Stimulated activated CD4-positive, alpha-beta T cell treated with anti-CD3 and anti-CD28 coated beads, Interleukin-12 subunit alpha, Interleukin-12 subunit beta, amount 100 ng/mL, for 48 hours (primary cell): ENCODE measurements at places on chromosomes 7 and 10.

GRCh38 chr7:10085231-10085630, 888.4 kb upstream of the PHF14 start:
- DNase-seq: no peak

GRCh38 chr10:48683424-48683823, 1.2 kb upstream of the WDFY4 start:
- DNase-seq: no peak

GRCh38 chr7:33892945-33893344, 12.4 kb upstream of the BMPER start:
- DNase-seq: no peak

- no peak for DNase-seq
Observed at GRCh38 chr7:100914879-100915447, 19.3 kb upstream of the ACHE start.

- no peak for DNase-seq
Observed at GRCh38 chr10:78594559-78595268, 474.1 kb upstream of the ZMIZ1 start.

DNA sequence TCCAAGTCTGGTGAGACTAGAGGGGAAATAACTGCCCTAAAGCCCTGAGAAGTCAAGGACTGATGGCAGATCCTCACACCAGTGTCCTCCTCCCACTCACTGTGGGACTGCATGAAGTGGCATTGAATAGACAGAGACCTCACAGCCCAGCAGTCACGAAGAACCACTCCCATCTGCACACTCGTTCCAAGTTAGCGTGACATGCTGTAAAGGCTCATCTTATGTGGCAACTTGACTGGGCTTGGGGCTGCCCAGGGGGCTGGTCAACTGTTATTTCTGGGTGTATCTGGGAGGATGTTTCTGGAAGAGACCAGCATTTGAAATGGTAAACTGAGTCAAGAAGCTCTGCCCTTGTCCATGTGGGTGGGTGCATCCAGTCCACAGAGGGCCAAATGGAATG, 104.7 kb downstream of the ADARB2 start:
- no peak for DNase-seq

DNA sequence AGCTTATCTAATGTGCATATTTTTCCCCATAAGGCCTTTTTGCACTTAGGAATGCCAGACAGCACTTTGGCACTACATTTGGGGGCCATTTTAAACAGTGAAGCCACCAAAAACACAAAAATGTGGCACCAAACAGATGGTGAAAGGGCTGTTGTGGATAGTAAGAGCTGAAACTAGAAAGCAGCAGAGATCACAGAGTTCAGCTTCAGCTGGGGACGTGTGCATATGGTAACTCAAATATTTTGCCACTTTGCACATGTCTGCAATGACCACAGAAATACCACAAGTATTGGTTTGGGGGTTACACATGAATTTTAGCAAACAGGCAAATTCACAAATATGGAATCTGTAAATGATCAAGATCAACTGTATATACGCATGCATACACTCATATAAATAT, 72.8 kb downstream of the PODXL start:
- no peak for DNase-seq

GRCh38 chr10:73907841-73908517, 3.0 kb upstream of the PLAU start:
- no peak for DNase-seq

DNA sequence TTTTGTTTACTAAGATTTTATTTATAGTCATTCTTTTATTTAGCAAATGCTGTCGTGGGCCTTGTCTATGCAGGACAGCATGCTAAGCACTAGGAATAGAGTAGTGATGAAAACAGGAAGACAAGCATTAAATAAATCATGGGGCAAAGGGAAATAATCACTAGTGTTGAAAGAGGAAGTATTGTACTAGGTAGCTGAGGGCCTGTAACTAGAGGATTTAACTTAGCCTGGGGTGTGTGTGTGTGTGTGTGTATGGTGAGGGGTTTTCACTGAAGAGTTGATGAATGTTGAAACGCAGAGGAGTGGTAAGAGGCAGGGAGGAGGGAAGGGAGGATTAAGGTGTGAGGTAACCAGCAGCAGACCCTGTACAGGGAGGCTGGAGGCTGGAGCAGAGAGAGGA, 446.4 kb downstream of the SDK1 start:
- DNase-seq: no peak

GRCh38 chr10:122422266-122422989, 32.0 kb upstream of the ARMS2 start:
- no peak for DNase-seq

- no peak for DNase-seq
Observed at GRCh38 chr10:126208726-126209302, 179.5 kb downstream of the ADAM12 start.

- DNase-seq: no peak
Observed at GRCh38 chr7:124780608-124781007, 15.0 kb upstream of the GPR37 start.

- no peak for DNase-seq
Observed at GRCh38 chr10:29064680-29065079, 224.2 kb upstream of the LYZL1 start.

- DNase-seq: no peak
Observed at GRCh38 chr7:46764100-46764936, 817.6 kb downstream of the TNS3 start.

DNA sequence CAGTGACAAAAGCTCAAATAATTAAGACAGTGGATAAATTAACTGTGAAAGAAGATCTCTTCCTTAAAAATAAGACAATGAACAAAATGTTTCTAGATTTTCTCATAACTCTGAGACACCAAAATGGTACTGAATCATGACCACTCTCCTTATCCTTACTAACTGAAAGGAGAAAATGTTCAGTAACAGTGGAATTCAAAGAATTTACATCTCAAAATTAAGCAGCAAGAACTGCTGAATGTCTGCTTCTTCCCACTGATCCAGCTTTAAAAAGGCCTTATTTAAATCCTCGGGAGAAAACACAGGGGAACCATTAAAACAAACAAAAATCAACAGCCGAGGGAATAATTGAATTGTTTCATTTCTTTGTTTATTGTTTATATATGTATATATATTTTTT, 27.3 kb upstream of the PLXDC2 start:
- DNase-seq: no peak

DNA sequence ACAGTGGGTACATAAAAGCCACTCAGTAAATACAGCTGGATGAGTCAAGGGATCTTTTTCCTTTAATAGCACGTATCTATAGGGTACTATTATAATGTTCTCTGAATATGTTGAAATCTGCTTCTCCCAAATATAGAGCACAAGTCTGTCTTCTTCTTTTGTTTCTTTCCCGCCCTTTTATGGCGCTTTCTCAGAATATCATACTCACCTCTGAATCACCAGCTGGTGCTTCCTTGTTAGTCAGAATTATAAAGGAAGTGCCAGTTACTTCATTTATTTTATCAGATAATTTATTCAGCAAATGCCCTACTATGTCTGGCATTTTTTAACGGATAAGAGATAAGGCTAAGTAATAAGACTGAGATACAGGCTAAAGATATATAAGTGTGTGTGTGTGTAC, 772.9 kb downstream of the SORCS3 start:
- DNase-seq: no peak

DNA sequence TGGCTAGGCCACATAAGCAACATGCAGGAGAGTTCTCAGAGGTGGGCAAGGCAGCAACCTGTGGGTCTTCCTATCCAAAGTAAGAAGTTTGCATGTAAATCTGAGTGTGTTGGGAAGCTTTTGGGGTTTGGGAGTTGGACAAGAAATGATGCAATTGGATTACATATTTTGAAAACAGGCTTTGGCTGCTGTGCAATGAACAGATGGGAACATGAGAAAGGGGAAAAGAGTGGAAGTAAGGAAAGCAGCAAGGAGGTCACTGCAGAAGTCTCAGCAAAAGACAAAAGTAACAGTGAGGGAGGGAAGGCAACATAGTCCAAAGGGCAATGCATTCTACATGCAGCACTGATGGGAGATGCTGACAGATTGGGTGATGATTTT, 61.1 kb upstream of the C10orf90 start:
- DNase-seq: no peak

GRCh38 chr7:158618745-158619140, 31.1 kb upstream of the PTPRN2 start:
- no peak for DNase-seq

DNA sequence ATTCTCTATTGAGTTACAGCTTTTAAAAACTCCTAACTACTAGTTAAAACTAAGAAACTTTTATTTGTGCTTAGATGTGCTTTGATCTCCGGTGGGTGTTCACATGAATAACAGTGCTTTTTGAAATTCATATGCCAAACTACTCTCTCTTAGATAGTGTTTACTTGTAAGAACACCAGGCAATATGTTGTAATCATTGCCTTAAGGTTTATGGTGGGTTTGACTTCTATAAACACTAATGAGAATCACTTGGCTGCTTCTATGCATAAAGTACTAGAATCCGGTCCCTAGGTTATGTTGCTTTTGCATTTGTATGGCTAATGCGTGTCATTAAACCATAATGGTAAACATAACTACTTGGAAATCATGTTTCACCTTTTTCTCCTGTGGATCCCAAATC, 203.9 kb upstream of the VSTM2A start:
- DNase-seq: no peak

GRCh38 chr10:17123961-17124360, 5.7 kb downstream of the CUBN start:
- no peak for DNase-seq

- no peak for DNase-seq
Observed at GRCh38 chr10:98901441-98902110, 334.1 kb downstream of the HPSE2 start.
